ENCODE measurements at places on chromosomes 16 and 17.

- peak; percentile 50 for DNase-seq
Observed at GRCh38 chr17:63954402-63955063, 18.2 kb downstream of the SCN4A start.

GRCh38 chr16:2250652-2251295 lies 613 bp downstream of the ECI1 start:
- peak; percentile 66 for DNase-seq

DNA sequence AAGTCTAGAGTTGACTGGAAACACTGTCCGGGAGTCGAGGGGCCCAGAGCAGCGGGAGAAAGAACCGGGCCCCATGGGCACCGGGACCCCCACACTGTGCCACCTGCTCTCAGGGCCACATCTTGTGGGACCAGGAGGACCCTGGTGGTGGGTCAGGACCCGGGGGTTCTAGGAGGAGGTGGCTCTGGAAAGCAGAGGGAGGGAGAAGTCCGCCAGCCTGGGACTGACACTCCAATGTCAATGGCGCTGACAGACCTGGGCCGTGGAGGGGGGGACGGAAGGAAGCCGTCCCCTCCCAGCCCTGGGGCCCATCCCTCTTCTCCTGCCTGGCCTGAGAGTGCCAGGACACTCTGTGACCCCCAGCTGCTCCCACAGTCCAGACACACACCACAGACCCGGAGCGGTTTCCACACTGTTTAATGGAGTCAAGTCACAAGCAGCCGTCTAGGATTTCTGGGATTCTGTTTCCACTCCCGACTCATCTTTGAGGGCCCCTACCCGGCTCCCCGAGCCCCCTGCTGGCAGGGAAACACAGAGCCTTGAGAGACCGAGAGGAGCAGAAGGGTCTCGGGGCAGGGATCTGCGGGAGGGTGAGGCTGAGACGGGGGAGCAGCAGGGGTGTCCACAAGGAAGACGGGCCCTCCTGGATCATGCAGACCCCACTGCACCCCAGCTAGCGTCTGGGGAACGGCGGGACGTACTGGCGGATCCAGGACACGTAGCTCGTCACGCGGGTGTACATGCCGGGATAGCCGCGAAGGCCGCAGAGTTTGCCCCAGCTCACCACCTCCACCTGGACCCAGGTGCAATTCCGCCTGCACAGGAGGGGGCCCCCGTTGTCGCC lies 23.5 kb upstream of the UBE2I start:
- no peak for DNase-seq

DNA sequence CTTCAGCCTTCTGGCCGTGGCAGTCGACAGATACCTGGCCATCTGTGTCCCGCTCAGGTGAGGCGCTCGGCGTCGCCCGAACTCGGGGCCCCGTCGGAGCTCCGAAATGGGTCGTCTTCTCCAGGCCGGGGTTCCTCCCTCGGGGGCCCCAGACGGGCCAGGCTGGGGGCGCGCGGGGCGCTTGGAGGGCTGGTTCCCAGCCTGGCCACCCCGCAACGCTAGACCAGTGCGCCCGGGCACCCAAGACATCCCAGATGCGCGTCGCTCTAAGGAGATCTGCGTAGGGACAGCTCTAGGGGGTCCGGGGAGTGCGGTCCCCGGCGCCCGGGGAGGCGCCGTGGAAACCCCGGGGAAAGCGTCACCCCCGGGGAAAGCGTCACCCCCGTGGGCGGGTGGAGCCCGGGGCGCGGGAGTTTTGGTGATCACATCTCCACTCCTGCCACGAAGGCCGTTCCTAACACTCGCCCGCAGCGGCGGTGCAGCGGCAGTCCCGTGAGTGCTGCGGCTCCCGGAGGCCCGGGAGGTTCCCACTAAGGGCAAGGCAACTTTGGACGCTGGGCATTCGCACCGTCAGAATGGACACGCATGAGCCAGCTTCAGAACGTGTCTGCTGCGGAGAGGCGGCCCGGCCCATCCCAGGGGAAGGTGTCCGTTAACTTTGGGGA lies 729 bp downstream of the ADORA2B start:
- no peak for DNase-seq

GRCh38 chr16:51114382-51114781 lies 36.7 kb downstream of the SALL1 start:
- no peak for DNase-seq

DNA sequence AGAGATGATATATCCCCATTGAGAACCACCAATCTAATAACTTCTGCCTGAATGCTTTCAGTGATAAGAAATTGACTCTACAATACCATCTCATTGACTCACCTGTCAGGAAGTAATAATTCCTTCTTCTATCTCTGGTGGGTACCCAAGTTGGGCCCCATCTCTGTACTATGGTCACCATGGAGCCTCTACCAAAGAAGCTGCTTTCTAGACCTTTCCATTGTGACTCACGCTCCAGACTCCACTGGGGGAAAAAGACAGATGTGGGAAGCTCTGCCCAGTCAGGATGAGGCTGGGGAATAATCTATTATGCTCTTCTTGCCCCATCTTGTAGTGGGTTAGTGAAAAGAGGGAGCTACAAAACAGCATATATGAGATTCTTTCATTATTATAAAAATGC lies 100.4 kb downstream of the COPRS start:
- DNase-seq: no peak

- DNase-seq: no peak
Observed at GRCh38 chr17:74467221-74467951, 952 bp downstream of the CD300A start.

DNA sequence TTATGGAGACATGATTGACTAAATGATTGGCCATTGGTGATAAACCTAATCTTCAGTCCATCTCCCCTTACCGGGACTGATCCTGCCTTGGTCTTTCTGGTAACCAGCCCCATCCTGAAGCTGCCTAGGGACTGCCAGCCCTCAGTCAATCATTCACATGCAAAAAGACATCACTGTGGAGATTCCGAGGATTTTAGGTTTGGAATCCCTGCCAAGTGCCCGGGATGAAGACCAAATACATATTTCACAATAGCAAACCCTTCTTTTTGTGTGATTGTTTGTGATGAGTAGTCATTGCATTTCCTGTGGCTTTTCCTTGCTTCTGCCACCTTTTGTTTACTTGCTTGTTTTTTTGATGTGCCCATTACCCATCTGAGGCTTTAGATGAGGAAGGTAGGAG lies 44.0 kb downstream of the EPN2 start:
- DNase-seq: no peak

DNA sequence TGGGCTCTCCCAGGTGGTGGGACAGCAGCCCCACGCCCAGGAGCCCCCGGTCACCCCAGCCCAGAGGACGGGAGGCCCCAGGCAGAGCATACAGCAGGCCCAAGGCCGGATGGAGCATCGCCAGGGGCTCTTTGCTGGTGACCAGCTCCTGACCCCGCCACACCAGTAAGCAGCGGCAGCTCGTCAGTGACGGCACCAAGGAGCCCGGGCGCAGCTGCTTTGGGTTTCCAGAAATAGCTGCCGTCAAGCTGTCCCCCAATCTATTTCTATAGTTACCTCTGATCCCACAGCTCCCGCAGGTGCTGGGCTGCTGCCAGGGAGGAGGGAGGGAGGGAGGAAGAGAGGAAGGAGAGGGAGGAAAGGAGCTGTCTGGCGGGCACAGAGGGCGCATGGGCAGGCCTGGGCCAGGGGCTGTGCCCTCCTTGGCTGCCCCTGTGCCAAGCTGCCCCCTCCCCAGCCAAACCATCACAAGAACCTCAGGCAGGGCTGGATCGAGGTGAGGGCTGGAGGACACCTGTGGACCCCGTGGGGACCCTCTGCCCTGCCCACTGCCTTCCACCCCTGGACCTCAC lies 10.8 kb upstream of the RASD1 start:
- no peak for DNase-seq

- no peak for DNase-seq
Observed at GRCh38 chr16:27399969-27400368, 2.0 kb upstream of the IL21R start.

- peak; percentile 33 for DNase-seq
Observed at GRCh38 chr17:51258756-51259563, 889 bp downstream of the MBTD1 start.

DNA sequence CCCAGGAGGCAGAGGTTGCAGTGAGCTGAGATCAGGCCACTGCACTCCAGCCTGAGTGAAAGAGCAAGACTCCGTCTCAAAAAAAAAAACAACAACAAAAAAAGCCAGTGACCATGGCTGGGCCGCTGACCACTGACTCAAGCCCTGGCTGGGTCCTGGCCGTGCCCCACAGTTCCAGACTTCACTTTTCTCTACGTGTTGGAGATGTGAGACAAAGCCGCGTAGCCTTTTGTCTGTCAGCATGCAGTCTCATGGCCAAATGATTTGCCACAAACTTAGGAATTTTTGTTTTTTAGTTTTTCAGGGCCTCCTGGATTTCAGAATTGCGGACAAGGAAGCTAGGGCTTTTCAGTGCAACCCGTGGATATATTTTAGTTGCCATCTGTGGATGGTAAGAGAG lies 89.3 kb upstream of the CIBAR2 start:
- no peak for DNase-seq

DNA sequence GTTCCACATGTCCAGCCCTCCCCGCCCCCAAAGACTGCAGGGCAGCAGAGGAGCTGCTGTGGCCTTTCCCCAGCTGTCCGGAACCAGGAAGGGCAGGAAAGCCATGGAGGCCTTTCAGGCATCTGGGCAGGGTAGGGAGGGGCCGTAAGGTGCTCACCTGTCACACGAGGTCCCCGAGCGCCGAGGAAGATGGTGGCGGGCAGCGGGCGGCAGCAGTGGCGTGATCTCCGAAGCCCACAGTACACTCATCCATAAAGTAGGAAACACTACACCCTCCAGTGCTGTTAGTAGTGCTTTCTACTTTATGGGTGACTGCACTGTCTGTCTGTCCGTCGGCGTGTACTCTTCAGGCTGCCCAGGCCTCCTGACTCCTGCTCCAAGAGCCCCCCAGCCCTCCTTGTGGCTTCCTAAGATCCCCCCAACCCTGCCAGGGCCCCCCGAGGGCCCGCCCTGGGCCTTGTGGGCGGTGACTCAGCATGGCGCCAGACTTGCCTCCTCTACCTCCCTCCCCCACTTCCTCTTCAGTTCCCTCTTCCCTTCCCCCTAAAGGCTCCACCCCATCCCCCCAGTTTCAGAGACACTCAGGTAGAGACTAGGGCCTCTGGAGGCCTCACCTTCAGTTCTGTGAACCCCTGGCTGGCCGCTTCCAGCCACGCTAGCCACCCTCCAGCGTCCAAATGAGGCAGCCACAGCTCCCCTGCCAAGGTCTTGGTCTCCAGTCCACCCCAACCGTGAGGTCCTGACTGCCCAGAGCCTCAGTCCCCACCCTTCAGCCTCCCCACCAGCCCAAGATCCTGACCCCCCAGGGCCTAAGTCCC lies 2.6 kb upstream of the TSPOAP1 start:
- peak; percentile 85 for DNase-seq

GRCh38 chr16:79186196-79186595 lies 414.3 kb downstream of the MAF start:
- DNase-seq: no peak

- DNase-seq: peak; percentile 71
Observed at GRCh38 chr17:78736526-78737079, 45.5 kb downstream of the CYTH1 start.

GRCh38 chr17:2459917-2460271 lies 51.8 kb downstream of the METTL16 start:
- no peak for DNase-seq

DNA sequence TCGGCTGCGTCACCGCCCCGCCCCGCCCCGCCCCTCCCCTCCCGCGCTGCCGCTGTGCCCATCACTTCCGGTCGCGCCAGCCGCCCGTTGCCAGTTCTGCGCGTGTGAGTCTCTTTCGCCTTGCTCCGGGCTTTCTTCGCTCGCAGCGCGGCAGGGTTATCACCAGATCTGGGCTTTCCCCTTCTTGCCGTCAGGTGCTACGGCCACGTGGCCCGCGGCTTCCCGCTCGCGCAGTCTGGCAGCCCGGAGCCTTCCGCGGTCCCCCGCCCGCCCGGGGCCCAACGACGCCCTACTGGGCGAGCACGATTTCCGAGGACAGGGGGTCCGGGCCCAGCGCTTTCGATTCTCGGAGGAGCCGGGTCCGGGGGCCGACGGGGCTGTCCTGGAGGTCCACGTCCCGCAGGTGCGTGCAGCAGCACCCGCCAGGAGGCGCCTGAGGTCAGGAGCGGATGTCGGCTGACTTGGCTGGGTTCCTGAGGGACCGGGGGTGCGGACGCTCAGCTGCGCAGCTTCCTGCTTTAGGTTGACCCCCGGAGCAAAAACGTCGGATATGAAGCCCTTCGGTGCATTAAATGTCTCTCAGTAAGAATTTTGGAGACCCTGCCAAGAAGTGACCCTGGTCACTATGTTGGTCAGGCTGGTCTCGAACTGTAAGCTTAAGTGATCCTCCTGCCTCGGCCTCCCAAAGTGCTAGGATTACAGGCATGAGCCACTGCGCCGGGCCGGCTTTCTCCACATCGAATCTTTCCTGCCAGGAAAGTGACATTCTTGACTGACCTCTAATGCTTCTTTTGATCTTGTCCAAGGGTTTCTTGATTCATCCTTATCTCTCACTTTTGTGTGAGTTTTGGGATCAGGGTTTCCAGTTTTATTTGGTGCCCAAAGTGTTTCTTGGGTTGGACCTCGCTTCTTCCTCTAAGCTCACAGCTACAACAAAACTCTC lies at the start of gene METTL23:
Gene METTL23 (plus strand): TSS at position 64 of the 943 bp plus-strand sequence. CDS start 2,872 bp downstream, outside the sequence.
- peak; percentile 88 for DNase-seq

DNA sequence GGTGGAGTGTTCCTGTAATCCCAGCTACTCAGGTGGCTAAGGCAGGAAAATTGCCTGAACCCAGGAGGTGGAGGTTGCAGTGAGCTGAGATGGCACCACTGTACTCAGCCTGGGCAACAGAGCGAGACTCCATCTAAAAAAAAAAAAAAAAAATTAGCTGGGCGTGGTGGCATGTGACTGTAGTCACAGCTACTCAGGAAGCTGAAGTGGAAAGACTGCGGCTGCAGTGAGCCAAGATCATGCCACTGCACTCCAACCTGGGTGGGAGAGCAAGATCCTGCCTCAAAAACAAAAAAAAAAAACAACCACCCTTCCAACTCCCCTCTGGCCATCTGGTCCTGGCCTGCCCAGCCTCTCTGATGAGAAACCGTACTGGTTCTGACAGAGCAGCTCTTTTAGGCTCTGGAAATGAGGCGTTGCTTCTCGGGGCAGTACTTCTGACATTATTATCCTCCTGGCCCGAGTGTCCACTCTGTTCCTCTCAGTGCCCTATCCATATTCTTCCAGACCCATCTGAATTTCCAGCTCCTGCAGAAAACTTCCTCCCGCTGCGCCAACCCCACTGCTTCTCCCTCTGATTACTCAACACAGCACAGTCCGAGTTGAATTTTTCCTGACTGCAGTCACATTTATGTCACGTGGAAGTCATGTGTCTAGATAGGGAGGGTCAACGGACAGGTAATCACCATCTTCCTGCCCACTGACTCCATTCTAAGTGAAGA lies 13.3 kb downstream of the GGA2 start:
- no peak for DNase-seq

- DNase-seq: no peak
Observed at GRCh38 chr16:49521734-49522325, 148.2 kb downstream of the C16orf78 start.

GRCh38 chr17:64115822-64116534 lies 14.0 kb downstream of the ERN1 start:
- no peak for DNase-seq

Data from activated T-cell treated with anti-CD3 and anti-CD28 coated beads, Interleukin-2, amount 50 U/mL, for 48 hours (primary cell).